ENCODE measurements at places on chromosomes 11 and 22. TPM values are rescaled to one million over a fixed set of nuclear protein-coding genes. Genes with fewer than 3 reads are reported as not detected.

- peak overlapping the region; percentile 42 for H3K4me3 ChIP-seq
- H3K4me1 ChIP-seq = peaks cover 20% of the 10 kb centered on the region
- DNase-seq = no peak
Observed at GRCh38 chr22:43923191-43923590, 414 bp upstream of the PNPLA3 start.

- H3K4me3 ChIP-seq = no peak overlapping the region
- H3K4me1 ChIP-seq = no peaks in the 10 kb centered on the region
- H3K27ac ChIP-seq = no peak overlapping the region
- DNase-seq = no peak
- peaks cover 2% of the 10 kb centered on the region for H3K27me3 ChIP-seq
Observed at GRCh38 chr11:128917144-128917724, 25.4 kb downstream of the TP53AIP1 start.

DNA sequence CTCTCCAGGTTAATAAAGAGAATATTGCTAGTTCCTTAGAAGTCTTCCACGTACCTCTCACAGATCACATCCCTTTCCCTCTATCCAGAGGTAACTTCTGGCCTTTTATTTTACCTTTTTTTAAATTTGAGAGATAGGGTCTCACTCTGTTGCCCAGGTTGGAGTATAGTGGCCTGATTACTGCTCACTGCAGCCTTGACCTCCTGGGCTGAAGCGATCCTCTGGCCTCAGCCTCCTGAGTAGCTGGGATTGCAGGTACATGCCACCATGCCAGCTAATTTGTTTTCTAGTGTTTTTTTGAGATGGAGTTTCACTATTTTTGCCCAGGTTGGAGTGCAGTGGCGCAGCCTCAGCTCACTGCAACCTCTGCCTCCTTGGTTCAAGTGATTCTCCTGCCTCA, 24.4 kb downstream of the YAP1 start:
- no peak overlapping the region for H3K4me3 ChIP-seq
- no peaks in the 10 kb centered on the region for H3K27me3 ChIP-seq
- H3K27ac ChIP-seq = no peak overlapping the region
- peaks cover 14% of the 10 kb centered on the region for H3K4me1 ChIP-seq
- DNase-seq = no peak

DNA sequence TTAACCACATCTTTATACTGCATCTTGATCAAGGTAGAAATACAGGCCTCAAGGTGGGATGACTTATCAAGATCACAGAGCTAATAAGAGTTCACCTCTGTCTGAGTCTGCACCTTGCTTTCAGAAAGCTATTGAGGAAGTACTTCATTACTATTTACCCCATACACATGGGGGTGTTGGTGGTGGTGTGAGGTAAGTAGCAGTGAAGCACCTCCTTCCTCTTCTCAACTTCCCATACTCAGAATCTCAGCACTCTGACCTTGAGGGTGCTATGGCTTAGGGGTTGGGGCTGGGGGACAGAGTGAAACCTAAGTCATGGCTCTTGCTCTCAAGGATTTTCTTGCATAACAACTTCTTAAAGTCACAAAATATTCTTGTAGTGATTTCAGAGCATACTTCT, 56.9 kb downstream of the ME3 start:
- DNase-seq = no peak
- no peak overlapping the region for H3K4me3 ChIP-seq
- H3K27ac ChIP-seq = no peak overlapping the region
- H3K4me1 ChIP-seq = no peaks in the 10 kb centered on the region
- H3K36me3 ChIP-seq = no peaks in the 10 kb centered on the region
- H3K27me3 ChIP-seq = no peaks in the 10 kb centered on the region

DNA sequence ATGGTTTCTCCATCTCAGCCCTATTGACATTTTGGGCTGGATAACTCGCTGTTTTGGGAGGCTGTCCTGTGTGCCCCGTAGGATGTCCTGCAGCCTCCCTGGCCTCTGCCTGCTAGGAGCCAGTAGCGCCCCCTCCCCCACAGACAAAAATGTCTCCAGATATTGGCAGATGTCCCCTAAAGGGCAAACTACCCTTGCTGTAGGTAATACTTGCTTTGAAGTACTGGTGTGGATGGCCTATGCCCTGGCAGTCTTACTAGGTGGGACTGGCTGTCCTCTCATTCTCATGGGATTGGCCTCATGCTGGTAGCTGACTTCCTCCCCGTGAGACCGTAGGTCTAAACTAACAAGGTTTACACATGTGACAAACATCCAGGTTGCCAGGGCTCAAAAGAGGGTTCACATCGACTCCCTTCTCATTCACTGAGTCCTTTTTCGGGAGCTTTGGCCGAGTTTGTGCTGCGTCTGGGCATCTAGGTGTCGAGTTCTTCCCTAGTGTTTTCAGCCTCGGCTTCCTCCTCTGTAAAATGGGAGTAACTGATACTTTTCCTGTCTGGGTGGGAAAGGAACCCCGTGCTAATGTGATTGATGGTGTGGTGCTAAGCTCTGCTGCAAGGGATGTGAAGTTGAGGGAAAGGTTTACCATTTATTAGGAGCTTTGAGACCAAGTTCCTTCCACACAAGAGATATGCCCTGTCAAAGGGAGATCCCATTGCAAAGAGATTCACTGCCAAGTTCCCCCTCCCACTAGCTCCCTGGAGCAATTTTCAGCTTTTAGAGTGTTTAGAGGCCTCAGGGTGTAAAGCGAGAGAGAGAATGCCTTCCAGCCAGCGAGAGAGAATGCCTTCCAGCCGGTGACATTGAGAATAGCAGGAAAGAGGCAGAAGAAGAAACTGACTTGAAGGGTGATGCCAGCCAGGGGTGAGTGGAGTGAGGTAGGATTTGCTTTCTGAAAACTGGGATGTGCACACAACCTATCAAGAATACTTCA, 17.0 kb downstream of the PTPRJ start:
- no peaks in the 10 kb centered on the region for H3K27me3 ChIP-seq
- DNase-seq = no peak
- H3K27ac ChIP-seq = peak overlapping the region; percentile 90
- peaks cover 48% of the 10 kb centered on the region for H3K4me1 ChIP-seq

DNA sequence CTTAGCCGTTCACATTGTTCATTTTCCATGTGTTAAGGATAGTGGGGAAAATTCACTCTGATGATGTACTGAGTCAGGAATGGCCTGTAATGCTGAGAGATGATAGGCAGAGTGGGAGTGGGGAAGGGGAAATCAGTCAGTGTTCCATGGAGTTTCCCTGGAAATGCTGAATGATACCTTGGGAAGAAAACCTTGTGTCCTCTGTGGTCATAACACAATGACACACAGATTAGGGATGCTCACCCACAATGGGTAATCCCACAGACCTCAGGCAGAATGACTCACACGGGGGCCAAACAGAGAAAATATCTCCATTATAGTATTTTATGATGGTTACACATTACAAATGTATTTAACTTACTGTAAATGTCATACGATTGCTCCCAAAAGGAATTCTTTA, 118.0 kb downstream of the SNX19 start:
- no peaks in the 10 kb centered on the region for H3K27me3 ChIP-seq
- H3K27ac ChIP-seq = no peak overlapping the region
- H3K4me1 ChIP-seq = no peaks in the 10 kb centered on the region
- no peak overlapping the region for H3K4me3 ChIP-seq
- DNase-seq = no peak

DNA sequence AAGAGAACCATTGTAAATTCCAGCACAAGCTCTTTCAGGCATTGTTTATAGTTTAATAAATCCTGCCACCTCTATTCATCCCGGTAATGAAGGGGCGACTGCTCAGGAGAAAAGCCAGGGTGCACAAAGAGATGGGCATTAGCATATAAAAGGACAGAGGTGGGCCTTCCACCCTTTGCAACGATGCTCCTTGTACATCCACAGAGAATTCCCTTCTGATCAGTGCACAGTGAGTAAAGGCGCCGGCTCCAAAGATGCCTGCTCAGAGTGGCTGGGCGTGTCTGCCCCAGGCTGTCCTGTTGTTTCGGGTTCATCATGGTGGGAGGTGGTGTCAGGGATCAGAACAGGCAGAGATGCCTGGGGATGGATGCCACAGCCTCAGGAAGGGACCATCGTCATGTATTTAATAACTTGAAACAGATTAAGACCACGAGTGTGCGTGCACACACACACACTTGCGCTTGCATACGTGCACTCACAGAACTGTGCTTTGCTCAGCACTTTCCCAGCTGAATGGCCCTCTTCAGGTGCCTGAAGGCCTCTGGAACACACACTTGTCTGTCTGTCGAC, 305.0 kb downstream of the TBC1D22A start:
- H3K4me1 ChIP-seq = no peaks in the 10 kb centered on the region
- DNase-seq = no peak
- no peak overlapping the region for H3K27ac ChIP-seq
- H3K36me3 ChIP-seq = no peaks in the 10 kb centered on the region
- no peaks in the 10 kb centered on the region for H3K27me3 ChIP-seq
- H3K4me3 ChIP-seq = no peak overlapping the region

- H3K4me3 ChIP-seq = no peak overlapping the region
- DNase-seq = no peak
- peaks cover 52% of the 10 kb centered on the region for H3K4me1 ChIP-seq
- no peaks in the 10 kb centered on the region for H3K27me3 ChIP-seq
Observed at GRCh38 chr11:61607426-61607825, 26.6 kb upstream of the SYT7 start.

DNA sequence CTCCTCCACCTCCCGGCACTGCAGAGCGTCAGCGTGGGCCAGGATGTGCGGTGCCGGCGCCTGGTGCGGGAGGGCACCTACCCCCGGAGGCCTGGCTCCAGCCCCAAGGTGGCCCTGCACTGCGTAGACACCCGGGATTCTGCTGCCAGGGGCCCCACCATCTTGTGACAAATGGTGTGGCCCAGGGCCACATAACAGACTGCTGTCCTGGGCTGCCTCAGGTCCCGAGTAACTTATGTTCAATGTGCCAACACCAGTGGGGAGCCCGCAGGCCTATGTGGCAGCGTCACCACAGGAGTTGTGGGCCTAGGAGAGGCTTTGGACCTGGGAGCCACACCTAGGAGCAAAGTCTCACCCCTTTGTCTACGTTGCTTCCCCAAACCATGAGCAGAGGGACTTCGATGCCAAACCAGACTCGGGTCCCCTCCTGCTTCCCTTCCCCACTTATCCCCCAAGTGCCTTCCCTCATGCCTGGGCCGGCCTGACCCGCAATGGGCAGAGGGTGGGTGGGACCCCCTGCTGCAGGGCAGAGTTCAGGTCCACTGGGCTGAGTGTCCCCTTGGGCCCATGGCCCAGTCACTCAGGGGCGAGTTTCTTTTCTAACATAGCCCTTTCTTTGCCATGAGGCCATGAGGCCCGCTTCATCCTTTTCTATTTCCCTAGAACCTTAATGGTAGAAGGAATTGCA, 13.5 kb downstream of the TSKU start:
- DNase-seq = no peak
- no peak overlapping the region for H3K27ac ChIP-seq
- peaks cover 15% of the 10 kb centered on the region for H3K4me1 ChIP-seq
- peaks cover 5% of the 10 kb centered on the region for H3K36me3 ChIP-seq
- H3K4me3 ChIP-seq = no peak overlapping the region

DNA sequence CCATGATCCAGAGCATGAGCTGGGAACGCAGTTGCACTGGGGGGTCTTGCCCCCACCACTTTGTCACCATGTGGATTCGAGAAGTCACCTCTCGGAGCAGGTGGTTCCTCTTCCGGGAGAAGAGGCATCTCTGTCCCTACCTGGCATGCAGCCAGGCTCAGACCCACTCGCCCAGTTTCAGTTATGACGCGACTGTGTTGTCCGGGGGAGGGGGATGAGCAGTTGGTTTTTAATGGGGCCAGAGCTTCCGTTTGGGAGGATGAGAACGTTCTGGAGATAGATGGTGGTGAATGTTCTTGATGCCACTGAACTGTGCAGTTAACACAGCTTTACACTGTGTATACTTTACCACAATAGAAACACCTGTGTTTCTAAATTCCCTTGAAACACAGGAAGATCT, 41.5 kb downstream of the DHCR7 start:
- H3K4me1 ChIP-seq = no peaks in the 10 kb centered on the region
- H3K36me3 ChIP-seq = no peaks in the 10 kb centered on the region
- DNase-seq = no peak

GRCh38 chr11:19673924-19674729, 38.5 kb upstream of the NAV2 start:
- no peaks in the 10 kb centered on the region for H3K27me3 ChIP-seq
- H3K4me1 ChIP-seq = no peaks in the 10 kb centered on the region
- no peak overlapping the region for H3K27ac ChIP-seq
- DNase-seq = peak; percentile 10
- no peaks in the 10 kb centered on the region for H3K36me3 ChIP-seq
- H3K4me3 ChIP-seq = no peak overlapping the region

GRCh38 chr11:85076535-85077330, 550.4 kb downstream of the DLG2 start:
- H3K27me3 ChIP-seq = no peaks in the 10 kb centered on the region
- no peak for DNase-seq
- peaks cover 8% of the 10 kb centered on the region for H3K4me1 ChIP-seq
- no peak overlapping the region for H3K4me3 ChIP-seq
- H3K36me3 ChIP-seq = no peaks in the 10 kb centered on the region
- H3K27ac ChIP-seq = no peak overlapping the region

- H3K27me3 ChIP-seq = no peaks in the 10 kb centered on the region
- H3K36me3 ChIP-seq = no peaks in the 10 kb centered on the region
- no peak overlapping the region for H3K27ac ChIP-seq
- H3K4me1 ChIP-seq = no peaks in the 10 kb centered on the region
- no peak overlapping the region for H3K4me3 ChIP-seq
Observed at GRCh38 chr22:44088976-44089570, 65.0 kb downstream of the PARVB start.

DNA sequence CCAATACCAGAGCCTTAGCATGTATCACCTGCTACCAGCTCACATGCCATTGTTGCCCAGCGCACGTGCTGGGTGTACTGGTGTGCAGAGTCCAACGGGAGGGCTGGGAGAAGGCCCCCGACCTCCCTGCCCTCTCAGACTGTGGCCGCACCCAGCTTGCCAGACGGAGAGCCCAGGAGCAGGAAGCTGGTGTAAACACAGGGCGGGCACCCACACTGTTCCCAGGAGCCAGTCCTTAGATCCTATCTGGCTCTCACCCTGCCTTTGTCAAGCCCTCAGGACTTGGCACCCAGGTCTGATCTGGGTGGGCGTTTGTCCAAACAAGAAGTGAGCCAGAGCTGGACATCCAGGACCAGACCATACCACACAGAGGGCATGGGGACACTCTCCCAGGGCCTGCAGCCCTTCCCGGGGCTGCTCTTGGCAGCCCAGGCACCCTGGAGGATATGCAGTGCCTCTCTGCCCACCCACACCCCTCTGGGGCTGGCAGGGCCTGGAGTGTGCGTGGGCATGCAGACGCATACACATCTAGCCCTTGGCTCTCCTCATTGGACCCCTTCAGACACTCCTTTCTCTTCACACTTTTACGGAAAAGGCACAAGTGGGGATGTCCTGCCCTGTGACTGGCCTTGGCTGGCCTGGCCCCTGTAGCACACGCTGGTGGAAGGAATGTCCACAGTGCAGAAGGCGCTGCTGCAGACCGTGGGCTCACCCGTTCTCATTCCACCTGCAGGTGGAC, 19.9 kb upstream of the CLDN5 start:
- H3K27me3 ChIP-seq = no peaks in the 10 kb centered on the region
- no peaks in the 10 kb centered on the region for H3K4me1 ChIP-seq
- DNase-seq = no peak
- H3K4me3 ChIP-seq = no peak overlapping the region

The DBX1 gene
- total RNA-seq = not detected

The RAB38 gene
- total RNA-seq = 0.41 TPM

Data from Caco-2 (cell line).